HL-60 (cell line): ENCODE measurements at places on chromosomes 11 and 22.
A peak's percentile ranks its signal among the peaks of the same experiment; 100 is the strongest.

GRCh38 chr22:26463688-26464087, 19.9 kb downstream of the HPS4 start:
- peak; percentile 68 for DNase-seq

GRCh38 chr22:35866651-35867050, 149.0 kb downstream of the APOL5 start:
- DNase-seq: no peak

- peak; percentile 10 for DNase-seq
These were observed 1335.0 kb downstream of the BRD1 start for GRCh38 chr22:48492366-48493320.

- DNase-seq: no peak
These were observed 31.7 kb upstream of the TEF start for GRCh38 chr22:41350087-41350486.

- DNase-seq: no peak
These were observed 855.8 kb upstream of the LRRC4C start for GRCh38 chr11:42315267-42315666.
